Brain pericyte (primary cell): ENCODE measurements at places on chromosomes 16 and 17.

DNA sequence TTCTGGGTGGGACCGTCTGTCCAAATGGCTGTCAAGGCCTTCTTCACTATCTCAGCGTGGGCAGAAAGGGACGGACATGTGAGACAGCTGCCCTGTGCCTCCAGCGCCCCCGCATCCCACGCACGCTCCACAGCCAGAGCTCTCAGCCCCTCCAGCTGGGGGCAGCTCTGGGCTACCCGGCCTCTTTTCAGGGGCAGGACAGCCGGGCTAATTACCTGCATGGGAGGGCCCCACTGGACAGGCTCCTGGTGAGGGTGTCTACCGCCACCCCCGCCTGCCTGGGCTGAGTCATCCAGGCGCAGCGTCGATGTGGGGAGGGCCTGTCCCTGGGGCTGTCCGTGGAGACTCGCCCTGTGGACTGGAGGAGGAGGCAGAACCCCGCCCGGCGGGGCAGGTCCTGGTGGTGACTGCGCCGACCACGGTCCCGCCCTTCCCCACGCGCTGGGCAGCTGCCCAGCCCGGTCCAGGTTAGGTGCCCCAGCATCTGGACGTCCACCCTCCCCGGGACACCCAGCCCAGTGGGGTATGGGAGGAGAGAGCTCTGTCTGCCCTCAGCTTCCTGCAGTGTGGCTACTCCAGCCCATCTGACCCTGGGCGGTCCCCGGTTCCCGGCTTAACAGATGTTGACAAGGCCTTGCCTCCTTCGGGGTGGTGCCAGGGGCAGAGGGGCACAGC lies 5.9 kb upstream of the METRNL start:
- DNase-seq, result no peak

GRCh38 chr16:82108100-82108499 lies 61.9 kb downstream of the MPHOSPH6 start:
- no peak for DNase-seq

DNA sequence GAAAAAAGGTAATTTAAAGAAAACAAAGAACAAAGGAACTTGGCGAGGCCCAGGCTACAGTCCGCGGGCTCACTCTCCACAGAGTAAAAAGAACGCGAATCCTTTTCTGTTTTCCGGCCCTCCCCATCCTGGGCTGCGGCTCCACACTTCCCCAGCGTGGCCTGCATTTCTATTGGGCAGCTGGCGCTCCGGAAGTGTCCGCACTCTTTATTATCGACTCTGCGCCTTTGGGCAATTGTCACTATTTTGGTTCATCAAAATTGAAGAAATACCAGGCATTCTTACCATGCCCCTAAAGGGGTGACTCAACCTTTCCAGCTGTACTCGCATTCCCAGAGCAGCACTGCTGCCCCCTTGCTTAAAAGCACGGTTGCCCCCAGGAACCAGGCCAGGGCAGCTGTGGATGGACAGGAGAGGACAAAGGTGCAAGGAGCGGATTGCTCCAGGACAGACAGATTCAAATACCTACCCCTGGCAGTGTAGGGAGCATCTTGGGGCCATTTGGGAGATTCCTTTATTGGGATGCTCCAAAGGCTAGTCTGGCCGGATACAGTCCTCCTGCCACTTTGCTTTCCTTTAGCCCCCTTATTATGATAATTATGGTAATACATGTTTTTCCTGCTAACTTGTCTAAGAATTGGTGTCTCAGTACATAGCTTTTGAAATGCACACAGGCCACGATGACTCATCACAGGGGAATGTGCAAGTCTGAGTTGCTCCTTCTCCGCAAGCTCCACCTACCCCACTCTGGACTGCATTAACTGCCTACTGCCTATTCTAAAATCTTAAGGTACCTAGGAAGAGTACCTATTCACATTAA lies 985 bp upstream of the SLFN12 start:
- DNase-seq, result peak; percentile 74

- DNase-seq, result no peak
Measured at GRCh38 chr17:69417545-69418483, 3.3 kb downstream of the MAP2K6 start.

GRCh38 chr16:68786685-68787418 lies 49.8 kb downstream of the CDH1 start:
- no peak for DNase-seq

DNA sequence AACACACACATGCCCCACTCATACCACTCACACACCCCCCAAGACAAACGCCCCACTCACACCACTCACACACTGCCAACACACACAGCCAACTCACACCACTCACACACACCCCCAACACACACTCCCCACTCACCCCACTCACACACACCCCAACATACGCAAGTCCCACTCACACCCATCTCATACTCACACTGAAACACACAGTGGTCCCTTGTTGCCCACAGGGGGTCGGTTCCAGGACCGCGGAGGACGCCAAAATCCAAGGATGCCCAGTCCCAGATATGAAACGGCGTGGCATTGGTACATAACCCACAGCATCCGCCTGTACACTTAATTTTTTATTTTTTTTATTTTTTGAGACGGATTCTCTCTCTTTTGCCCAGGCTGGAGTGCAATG lies 20.9 kb downstream of the RNF213 start:
- no peak for DNase-seq

DNA sequence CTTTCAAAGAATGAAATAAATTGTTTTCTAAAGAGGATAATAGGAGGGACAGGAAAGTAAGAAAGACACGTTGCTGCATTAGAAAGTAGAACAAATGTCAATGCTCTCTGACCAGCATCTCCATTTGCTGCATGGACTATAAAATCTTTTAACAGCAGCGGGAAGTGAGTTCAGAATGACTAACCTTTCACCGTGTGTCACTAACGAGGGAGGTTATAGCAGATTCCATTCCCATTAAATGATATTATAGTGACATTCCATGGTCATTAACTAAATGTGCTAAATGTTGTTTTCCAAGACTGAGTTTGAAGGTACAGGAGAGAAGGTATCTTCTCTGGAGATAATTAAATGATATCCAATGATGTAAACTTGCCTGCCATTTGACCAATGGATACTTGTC lies 127.1 kb upstream of the HS3ST3A1 start:
- DNase-seq, result no peak

DNA sequence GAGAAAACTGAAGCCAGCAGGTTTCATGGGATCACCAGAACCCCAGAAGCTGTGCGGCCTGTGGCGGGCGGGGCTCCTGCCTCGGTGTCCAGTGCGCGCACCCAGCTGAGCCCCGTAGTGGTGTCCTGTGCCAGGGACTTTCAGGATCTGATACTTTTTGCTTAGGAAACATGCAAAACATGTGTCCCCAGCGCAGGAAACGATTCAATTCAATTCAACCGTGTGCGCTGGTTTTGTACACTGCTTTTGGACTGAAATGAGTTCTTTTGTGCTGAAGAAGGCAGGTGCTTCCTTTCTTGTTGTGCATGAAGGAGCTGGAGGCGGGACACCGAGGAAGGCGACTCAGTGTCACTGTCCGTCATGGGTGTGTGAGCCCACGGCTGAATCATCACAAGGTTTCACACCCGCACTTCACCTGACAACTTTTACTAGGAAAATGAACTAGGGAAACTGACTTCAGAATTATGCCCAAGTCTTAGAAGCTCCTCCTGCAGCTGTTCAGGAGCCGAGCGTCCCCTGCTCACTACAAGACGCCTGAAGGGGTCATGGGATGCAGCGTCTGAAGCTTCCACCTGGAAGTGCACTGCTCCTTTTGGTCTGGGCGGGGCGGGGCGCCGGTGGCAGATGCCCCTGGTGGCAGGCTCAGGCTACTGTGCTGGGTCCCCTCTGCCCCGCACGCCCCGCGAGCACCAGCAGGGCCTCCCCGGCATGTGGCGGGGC lies 31.4 kb upstream of the ZNF750 start:
- DNase-seq, result no peak

GRCh38 chr16:31007684-31008083 lies 2.8 kb downstream of the STX1B start:
- DNase-seq, result no peak

GRCh38 chr17:61199431-61200338 lies 200.0 kb upstream of the TBX2 start:
- no peak for DNase-seq

- no peak for DNase-seq
Measured at GRCh38 chr17:4476017-4476416, 22.7 kb upstream of the SPNS2 start.

DNA sequence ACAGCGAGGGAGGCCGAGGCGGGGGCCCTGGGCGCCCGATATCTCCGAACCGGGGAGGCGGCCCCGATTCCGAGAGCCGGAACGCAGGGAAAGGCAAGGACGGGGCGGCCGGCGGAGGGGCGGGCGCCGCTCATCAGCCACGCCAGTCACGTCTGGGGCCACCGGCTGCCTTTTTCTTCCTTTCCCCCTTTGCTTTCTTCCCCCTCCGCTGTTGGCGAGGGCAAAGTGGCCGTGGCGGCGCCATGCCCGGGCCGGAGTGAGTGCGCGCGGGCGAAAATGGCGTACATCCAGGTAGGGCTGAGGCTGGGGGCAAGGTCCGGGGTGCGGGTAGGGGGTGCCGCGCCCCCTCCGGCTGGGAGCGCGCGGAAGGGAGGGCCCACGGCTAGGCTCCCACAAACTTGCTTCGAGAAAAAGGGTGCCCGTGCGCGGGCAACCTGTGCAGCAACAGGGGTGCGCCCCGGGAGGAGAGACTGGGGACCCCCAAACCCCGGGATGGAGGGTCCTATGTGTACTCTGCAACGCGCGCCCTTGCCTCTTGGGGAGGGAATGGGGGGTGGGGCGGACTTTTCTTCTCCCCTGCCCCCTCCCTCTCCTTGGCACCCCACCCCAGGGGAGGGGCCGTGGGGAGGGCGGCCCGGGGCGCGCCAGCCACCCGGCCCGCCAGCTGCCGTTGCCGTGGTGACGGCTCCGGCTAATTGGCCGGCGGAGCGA lies 486 bp downstream of the SYT17 start:
- DNase-seq, result no peak

DNA sequence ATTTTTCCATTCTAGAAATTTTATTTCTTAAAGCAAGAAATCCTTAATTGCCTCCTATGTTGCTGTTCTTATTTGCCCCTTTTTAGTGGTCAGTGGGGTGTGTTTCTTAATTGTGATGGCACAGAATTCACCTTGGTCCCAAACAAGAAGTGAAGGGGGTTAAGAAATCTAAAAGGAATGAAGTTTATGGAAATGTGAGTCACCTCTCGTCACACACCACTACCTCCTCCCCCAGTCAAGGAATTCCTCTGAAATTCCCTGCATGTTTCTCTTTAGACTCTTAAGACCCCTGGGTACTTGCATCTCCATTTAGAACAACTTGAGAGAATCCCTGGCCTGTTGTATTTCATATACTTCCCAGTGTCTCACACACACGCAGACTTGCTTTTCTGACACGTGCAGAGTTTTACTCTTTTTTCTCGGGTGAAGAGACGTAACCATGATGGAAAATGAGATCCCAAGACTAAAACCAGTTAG lies 247.4 kb downstream of the PRKCA start:
- DNase-seq, result no peak

DNA sequence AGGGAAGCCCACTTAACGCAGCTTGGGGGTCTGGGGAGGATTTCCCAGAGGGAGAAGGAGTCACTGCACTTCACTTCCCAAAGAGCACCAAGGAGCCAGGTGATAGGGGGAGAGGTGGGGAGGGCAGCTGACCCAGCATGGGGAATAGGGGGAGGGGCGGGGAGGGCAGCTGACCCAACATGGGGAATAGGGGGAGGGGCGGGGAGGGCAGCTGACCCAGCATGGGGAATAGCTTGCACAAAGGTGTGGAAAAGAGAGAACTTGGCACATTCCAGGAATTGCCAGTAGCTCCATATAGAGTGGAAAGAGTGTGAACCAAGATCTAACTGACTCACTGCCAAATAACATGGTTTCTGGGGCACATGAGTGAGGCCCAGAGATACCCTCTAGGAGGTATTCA lies 110.3 kb downstream of the CCT6B start:
- DNase-seq, result no peak

DNA sequence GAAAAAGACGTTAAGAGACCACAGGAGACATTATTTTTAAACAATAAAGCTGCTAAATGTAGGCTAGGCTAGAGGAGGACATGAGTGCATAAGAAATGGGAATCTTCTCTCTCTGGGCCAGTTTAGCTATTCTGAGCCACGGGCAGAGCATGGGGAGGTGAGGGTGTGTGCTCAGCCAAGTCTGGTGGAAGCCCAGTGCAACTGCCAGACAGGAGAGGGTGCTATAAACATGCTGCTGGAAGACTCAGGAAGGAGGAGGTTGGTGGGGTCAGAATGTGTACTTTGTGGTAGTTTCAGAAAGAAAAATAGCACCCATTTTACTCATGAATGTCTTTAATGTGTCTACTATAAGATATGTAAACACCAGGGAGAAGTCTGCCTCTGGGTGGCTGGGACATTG lies 5.9 kb upstream of the SDK2 start:
- DNase-seq, result no peak

GRCh38 chr17:28983286-28984230 lies 22.3 kb downstream of the SEZ6 start:
- no peak for DNase-seq

DNA sequence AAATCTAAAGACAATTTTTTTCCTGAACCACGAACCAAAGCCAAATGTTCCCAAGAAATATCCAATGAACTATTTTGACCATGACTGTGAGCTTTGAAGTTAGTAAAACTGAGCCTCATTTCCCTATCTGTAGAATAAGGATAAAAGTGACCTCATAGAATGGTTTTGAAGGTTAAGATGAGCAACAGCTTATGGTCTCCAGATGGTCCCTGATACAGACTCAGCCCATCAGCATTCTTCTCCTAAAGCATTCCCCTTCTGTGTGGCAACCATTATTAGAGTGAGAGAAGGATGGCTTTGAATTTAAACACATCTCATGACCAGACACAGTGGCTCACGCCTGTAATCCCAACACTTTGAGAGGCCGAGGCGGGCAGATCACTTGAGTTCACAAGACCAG lies 70.1 kb downstream of the COPRS start:
- no peak for DNase-seq

GRCh38 chr17:40646791-40647623 lies 611 bp downstream of the SMARCE1 start:
- DNase-seq, result no peak

GRCh38 chr17:76074390-76075363 lies at the start of gene GALR2:
TSS of gene GALR2 (plus strand) at chr17:76074781. CDS start at chr17:76074884, 103 bp downstream.
- DNase-seq, result no peak

DNA sequence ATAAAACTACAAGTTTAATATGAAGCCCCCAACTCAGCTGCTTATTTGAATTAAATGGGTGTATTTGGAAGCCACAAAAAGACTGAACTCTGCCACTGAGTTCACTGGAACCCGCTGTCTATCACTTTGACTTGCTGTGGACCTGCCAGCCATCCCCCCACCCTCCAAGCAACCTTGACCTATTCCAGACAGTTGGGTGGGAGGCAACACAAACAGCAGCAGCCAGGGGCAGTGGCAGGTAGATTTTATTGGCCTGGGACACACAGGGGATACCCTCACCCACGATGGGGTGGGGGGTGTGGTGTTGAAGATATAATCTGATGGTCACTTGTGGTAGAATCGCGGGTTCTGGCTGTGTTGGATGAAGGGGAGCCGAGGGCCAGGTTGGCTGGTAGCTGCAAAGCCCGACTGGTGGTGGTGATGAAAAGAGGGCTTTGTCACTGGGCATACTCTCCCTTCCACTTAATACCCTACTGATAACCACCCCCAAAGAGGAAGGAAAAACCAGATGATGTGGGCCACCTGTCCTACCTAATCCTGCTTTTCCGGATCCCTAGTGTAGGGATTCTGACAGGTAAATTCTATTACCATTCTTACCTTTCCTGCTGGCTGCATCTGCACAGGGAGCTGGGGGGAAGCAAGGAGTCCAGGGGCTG lies 2.6 kb downstream of the GPS2 start:
- no peak for DNase-seq
